NCI-H1417 (cell line): ENCODE measurements at places on chromosomes 4 and X.

DNA sequence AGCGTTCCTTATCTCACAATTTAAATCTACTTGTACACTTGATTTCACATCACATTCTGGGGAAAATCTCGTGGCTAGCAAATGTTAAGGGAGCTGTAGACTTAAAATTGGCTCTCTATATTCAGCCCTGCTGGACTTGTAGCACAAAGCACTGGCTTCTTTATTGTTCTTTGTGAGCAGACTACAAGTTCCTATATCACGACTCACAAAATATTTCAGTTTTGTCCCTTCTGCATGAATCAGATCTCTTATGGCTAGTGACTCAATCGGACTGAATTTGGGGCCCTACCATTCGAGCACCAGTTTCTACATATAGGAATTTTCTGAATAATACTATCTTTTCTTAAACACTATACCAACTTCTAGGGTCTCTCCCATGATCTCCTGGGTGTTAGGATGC lies 390.1 kb downstream of the ADAM29 start:
- DNase-seq: no peak

- no peak for DNase-seq
Observed at GRCh38 chr4:188536826-188537225, 397.6 kb downstream of the TRIML1 start.

DNA sequence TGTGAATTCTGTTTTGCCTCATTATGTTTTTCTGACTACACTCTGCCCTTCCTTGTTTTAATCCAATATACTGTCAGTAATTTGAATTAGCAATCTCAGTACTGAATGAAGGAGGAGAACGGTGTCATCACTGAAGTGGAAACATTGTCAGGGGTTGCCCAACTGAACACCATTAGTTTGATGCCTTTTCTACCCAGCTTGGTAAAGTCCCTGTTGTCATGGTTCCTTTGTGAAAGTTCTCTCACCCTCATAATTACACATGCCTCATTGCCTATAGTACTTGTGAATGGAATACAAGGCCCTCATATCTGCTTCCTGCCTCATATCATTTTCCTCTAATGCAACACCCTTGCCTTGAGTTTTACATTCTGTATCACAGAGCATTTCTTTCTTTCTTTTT lies 76.9 kb downstream of the RRAGB start:
- DNase-seq: no peak

- DNase-seq: no peak
Observed at GRCh38 chrX:41144873-41145272, 59.6 kb downstream of the USP9X start.

DNA sequence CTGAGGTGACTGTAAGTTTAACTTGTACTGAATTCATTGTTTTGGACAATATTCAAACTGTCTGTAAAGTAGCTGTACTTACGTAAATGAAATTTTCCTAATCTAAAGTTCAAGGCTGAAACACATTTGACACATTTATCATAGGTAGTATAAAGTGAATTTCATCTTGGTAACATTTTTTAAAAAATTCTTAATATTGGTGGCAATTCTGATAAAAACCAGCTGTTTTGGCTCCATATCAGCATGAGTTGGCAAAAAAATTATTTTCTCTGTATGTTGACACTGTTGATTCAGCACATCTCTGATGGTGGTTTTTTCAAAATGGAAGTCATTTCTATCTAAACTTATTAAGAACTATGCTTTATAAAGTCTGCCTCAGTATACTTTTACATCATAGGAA lies 30.9 kb downstream of the CXorf58 start:
- DNase-seq: no peak

DNA sequence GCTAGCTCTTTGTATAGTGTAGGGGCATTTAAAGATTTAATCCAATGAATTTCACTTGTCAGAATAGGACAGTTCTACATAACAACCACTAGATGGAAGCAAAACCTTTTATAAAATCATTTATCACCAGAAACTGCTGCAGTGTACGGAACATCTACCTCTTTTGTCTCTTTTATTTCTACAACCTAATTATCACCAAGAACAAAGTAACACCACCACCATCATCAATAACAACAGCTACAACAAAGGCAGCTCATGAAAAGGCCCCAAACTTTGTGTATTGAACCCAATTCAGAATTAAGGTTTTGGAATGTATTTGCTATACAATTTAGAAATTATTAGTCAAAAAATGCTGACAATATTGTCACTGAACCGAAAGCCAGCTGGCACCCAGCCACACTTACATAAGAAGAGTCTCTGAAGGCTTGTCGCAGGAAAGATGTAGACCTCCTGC lies 260.9 kb upstream of the RPS6KA3 start:
- peak; percentile 56 for DNase-seq

GRCh38 chr4:112504807-112505206 lies 11.2 kb downstream of the NEUROG2 start:
- DNase-seq: no peak

DNA sequence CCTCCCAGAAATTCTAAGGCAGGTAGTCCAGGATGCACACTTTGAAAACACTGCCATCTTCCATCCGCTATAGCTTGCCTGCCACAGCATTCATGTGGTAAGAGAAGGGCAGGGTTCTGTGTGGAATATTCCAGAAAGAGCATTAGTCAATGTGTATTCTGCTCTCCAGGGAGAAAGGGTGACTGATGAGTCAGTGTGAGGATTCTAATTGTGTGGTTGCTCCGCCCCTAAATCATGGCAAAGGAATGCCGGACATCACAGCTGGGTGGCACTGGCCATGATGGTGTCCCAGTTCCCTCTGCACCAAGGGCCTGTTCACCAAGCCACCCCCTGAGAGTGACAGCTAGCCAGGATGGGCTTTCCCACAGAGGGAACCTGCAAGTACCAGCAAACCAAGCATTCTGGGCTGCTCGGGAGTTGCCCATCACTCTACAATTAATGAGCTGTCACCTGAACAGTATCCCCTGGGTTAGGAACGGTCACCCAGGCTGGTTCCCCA lies 9.5 kb downstream of the IDS start:
- no peak for DNase-seq

GRCh38 chr4:95360906-95361695 lies 187.7 kb downstream of the UNC5C start:
- DNase-seq: no peak

GRCh38 chrX:153908219-153908860 lies 3.9 kb downstream of the AVPR2 start:
- no peak for DNase-seq

DNA sequence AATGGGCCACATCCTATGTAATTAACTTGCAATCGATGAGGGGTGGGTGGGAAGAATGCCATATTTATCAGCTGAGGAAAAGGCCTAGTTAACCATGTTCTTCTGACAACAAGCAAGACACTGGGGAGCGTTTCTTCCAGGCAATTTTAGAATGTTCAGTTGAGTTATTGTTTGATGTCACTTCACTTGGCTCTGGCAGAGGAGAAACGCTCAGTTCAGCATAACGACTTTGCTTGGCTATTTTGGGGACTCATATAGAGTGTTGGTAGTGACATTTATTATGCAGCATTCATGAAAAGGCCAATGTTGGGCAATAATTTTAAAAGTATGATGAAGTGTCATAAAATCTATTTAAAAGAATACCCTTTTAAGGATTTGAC lies 648 bp downstream of the SYNPO2 start:
- DNase-seq: peak; percentile 35

GRCh38 chr4:1255151-1255550 lies 6.2 kb upstream of the CTBP1 start:
- DNase-seq: no peak

GRCh38 chr4:8917868-8918783 lies 46.5 kb upstream of the HMX1 start:
- DNase-seq: peak; percentile 64
